ENCODE measurements at places on chromosomes 5 and 9.

- DNase-seq = no peak
Observed at GRCh38 chr9:98318834-98319478, 63.5 kb upstream of the TBC1D2 start.

DNA sequence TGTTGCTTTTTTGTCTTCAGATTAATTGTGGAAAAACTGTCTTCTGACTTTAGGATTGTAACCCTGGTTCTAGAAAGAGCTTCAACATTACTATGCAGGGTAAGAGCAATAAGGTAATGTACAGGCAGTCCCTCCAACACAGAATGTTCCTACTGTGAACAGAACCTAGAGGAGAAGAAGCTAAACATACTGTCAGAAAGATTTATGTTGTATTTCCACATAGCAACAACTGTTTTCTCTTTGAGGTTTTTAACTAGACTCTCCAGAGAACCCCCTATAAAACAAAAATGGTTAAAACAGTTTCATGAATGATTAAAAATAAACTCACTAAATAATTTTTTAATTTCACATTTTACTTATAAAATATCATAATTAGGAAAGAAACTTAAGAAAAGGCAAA, 64.3 kb upstream of the NAA35 start:
- no peak for DNase-seq

- no peak for DNase-seq
Observed at GRCh38 chr5:60613826-60614225, 86.1 kb downstream of the DEPDC1B start.

- no peak for DNase-seq
Observed at GRCh38 chr9:99058964-99059921, 45.7 kb upstream of the TGFBR1 start.

DNA sequence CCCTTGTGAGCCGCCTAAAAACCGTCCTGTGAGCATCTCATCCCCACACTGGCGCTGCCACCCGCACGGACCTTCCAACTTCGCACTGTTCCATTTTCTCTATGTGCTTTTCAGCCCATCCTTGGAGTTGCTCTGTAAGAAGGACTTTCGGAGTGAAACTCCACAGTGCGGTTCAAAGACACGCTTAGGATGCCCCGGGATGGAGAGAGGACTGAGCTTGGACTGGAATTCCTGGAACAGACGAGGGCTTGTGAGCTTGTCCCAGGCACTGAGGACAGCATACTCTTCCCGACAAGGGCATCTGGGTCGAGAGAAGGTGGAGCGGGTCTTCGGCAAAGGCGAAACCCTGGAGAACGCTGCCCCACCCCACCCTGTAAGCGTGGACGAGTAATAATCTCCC, 187.8 kb downstream of the MEF2C start:
- no peak for DNase-seq

- no peak for DNase-seq
Observed at GRCh38 chr9:81635521-81636254, 53.7 kb downstream of the TLE1 start.

GRCh38 chr9:26181836-26182235, 503.6 kb upstream of the TUSC1 start:
- no peak for DNase-seq

DNA sequence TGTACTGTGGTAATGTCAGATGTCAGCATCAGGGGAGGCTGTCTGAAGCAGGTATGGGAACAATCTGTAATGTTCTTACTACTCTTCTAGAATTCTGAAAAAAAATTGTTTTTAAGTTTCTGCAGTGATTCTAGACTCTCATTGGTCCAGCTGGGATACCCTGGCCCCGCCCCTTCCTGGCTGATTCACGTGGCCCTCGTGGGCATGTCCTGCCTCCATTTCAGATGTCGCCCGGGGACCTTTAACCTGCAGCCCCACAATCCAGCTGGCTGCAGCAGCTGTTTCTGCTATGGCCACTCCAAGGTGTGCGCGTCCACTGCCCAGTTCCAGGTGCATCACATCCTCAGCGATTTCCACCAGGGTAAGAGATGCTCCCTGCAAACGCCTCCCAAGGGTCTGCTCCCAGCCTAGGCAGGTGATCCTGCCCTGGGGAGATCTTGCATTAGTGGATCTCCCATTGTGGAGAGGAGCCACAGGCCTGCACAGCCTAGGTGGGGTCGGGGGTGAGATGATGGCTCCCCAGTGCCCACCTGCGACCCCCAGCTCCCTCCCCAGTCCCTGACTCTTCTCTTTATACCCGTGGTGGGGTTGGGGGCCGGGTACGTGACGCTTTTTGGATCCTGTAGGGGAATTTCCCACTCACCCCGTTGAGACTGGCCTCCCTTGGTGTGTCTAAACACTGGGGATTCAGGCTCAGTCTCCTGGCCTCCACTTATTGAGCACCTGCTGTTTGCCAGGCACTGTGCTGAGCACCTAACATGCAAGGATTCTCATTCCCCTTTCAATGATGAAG, 36.5 kb downstream of the LAMC3 start:
- DNase-seq = no peak

DNA sequence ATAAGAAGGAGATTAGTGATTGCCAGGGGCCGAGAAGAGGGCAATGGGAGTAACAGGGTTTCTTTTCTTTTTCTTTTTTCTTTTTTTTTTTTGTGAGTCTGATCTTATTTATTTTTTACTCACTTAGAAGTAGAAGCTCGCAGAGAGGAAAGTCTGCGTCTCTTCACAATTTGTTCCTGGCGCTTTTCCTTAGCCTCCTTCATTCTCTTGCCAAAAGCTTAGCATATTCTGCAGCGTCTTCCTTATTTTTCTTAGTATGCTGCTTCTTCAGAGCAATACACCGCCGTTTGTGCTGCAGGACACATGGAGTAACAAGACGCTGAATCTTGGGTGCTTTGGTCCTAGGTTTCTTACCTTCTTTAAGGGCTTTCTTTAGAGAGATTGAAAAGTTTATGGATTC, 30.3 kb upstream of the DENND4C start:
- DNase-seq = no peak

GRCh38 chr9:122065923-122066629, 27.0 kb downstream of the TTLL11 start:
- no peak for DNase-seq

- DNase-seq = no peak
Observed at GRCh38 chr5:169020102-169020501, 280.8 kb downstream of the SLIT3 start.

DNA sequence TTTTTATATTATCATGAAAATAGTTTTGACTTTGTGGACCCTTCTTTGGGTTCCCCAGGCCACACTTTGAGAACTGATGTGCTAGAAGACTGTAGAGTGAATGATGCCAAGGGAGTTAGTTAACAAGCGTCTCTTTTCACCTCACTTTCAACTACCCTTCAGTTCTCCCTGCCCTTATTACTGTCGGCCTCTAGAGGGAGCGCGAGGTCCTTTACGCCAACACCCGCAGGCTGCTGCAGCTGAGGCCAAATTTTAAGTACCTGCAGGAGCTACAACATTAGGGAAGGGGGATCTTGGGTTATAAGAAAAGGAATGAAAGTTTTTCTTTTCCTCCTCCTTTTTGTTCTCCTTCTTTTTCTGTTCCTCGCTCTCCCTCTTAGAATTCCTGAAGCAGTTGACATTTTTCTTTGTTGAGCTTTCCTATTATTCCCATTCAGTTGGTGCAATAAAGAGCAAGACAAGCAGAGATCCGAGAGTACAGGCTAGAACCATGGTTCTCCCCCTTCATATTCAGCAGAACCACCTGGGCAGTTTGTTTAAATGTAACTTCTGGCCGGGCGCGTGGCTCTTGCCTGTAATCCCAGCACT, 84.0 kb downstream of the ZFAND5 start:
- peak; percentile 40 for DNase-seq

- peak; percentile 48 for DNase-seq
Observed at GRCh38 chr9:83706676-83707517, 861 bp downstream of the UBQLN1 start.

DNA sequence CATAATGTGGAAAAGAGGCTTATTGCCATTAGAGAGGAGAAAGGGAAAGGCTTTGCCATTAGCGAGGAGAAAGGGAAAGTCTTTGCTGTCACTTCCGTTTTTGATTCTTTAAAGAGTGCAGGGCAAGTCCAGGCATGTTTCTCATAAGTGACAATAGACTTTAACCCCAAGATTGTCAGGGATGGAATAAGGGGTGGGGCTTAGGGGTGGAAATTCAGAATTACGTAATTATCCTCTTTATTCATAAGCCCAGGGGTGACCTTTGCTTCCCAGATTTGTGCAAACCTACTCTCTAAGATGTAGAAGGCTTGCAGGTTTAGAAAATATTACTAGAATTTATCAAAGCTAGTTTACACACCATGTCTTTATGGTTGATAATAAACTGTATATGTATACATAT, 2.3 kb upstream of the PLK2 start:
- DNase-seq = no peak

DNA sequence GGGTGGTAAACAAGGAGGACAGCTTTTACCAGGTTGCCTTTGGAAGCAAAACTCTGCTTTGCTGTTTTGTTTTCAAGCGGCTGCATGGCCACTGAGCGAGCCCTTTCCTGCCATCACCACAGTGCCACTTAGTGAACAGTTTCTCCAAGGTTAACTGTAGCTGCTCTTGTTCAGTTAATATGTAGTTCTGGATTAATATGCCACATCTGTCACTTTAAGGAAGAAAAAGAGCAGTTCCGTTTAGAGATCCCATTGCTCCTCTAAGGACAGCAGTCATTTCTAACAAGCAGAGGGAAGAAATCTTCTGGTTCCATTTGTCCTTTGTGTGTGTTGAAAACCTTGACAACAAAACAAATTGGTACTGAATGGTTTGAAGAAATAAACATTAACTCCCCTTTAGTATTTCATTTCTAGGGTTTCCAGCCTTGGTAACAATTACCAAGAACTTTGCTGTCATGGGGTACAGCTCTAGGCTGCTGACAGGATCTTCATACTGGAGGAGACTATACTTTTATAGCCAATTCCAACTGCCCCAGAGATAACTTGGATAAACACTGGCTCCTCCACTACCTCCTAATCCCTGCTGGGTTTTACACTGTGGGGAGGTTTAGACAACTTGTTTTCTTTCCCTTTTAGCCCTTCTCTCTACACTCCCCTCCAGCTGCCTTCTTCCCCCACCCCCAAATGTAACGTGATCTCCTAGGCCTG, 10.3 kb upstream of the ABL1 start:
- no peak for DNase-seq

GRCh38 chr9:74122661-74123060, 374.5 kb upstream of the RORB start:
- DNase-seq = no peak

DNA sequence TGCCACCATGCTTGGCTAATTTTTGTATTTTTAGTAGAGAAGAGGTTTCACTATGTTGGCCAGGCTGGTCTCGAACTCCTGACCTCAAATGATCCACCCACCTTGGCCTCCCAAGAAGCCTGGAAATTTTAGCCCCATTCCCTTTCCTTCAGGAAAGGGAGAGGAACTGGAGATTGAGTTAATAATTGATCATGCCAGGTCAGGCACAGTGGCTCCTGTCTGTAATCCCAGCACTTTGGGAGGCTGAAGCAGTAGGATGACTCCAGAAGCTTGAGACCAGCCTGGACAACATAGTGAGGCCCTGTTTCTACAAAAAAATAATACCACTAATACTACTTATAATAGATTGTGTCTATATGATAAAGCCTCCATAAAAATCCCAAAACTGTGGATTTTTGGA, 124.6 kb downstream of the UNC13B start:
- no peak for DNase-seq

DNA sequence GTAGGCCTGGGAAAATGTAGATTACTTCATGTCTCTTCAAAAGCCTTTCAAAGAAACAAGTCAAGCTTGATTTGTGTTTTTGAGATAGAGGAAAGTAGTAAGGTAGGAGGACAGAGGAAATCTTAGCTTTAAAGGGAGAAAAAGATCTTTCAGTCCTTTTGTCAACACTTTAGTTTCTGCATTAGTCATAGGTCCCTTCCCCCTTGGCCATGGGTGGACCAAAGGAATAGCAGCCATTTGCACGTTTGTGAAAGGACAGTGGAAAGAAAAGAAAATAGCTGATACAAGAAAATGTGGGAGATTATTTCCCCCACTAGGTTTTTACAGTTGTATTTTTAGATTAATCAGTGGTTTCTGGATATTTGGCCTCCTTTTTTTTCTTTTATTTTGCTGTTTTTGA, 121.9 kb upstream of the GRHPR start:
- no peak for DNase-seq

DNA sequence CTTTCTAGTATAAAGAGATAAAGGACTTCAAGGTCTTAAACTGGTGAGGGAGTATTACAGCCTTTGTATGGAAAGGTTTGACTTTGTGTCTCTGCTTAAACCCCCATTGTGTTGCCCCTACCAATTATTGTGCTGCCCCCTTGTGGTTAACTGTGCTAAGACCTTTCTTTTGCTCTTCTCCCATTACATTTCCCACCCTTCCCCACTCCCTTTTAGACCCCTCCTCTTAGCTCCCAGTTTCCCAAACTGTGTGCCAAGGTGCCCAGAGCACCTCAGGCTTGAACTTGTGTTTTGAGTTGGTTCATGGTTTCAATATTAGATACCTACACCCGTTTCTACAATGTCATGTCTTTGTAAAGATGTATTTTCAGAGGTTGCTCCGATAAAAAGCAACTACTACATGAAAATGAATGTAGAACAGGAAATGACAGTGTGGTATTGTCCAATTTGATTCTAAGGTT, 2.9 kb downstream of the JAK2 start:
- DNase-seq = peak; percentile 20

DNA sequence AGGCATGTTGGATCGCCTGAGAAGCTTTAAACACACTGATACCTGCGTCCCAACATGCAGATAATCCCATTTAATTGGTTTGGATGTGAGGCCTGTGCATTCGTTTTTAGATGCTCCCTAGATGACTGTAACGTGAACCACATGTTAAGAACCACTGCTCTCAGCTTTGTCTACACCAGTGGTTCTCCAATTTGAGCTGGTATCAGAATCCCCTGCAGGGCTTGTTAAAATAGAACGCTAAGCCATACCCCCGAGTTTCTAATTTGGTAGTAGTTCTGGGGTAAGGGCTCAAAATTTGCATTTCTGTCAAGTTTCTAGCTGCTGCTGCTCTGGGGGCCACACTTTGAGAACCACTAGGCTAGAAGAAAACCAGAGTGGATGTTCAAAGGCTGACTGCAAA, 74.7 kb downstream of the S1PR3 start:
- DNase-seq = no peak

DNA sequence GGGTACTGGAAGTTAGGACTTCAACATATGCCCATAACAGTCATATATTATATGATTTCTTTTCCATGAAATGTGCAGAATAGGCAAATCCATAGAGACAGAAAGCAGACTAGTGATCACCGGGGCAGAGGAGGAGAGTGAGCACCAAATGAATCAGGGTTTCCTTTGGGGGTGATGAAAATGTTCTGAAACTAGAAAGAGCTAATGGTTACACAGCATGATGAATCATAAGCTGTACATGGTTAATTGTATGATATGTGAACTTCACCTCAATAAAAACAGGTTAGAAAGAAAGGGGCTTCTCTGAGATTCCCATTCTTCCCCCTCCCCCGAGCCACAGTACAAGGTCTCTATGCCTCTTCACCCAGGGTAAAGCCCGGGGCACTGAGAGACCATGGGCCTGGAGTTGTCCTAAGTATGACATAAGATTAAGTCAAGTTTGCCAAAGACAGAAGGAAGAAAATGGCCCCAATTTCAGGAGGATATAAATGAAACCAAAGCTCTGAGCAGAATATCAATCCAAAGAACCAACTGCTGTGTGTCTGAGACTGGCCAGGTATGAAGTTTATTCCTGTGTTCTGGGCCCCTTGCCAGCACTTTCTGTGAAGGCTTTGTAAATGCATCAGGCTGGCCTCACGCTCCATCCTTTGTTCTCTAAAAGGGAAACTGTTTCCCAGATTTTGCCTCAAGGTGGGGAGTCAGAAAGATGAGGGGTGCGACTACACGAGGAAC, 243.8 kb downstream of the CDK5RAP2 start:
- no peak for DNase-seq
